Sciatic nerve (tissue), 2 donors: ENCODE measurements at places on chromosomes 5 and 9. TPM values are rescaled to one million over a fixed set of nuclear protein-coding genes. Genes with fewer than 3 reads are reported as not detected.

Gene PCDHA13
- total RNA-seq: 0.85 TPM

Gene PCDHB7
- total RNA-seq: 5.0 TPM

Gene MSH3
- 17.6 TPM for total RNA-seq

Gene PTGES
- total RNA-seq: 23.3 TPM

Gene COL23A1
- 10.7 TPM for total RNA-seq

Gene THBS4
- total RNA-seq: 111 TPM

Gene DIPK1B
- 11.6 TPM for total RNA-seq

Gene CBY3
- not detected for total RNA-seq

Gene CDKN2A
- total RNA-seq: 1.5 TPM

Gene PTGDS
- total RNA-seq: 1,668 TPM

Gene TRIM36
- 3.7 TPM for total RNA-seq

Gene DNAJC21
- total RNA-seq: 48.3 TPM

Gene ARRDC3
- 178 TPM for total RNA-seq

Gene LCN10
- 5.5 TPM for total RNA-seq

Gene F12
- total RNA-seq: 0.49 TPM

Gene IL33
- 61.1 TPM for total RNA-seq

Gene FOXD4L5
- 0.27 TPM for total RNA-seq

Gene SYNPO
- total RNA-seq: 179 TPM

Gene BRINP1
- total RNA-seq: not detected

Gene SLC35D2
- 30.3 TPM for total RNA-seq

Gene PHF24
- total RNA-seq: 0.45 TPM

Gene CNTRL
- 30.8 TPM for total RNA-seq

Gene CERCAM
- total RNA-seq: 41.7 TPM

Gene TAF11L5
- not detected for total RNA-seq

Gene AFAP1L1
- 54.8 TPM for total RNA-seq

Gene CXCL14
- total RNA-seq: 184 TPM

Gene FABP6
- total RNA-seq: not detected

Gene GZMA
- 5.3 TPM for total RNA-seq

Gene FLT4
- 11.7 TPM for total RNA-seq

Gene CRHBP
- 1.4 TPM for total RNA-seq

Gene ERAP2
- total RNA-seq: 14.8 TPM

Gene CTXN3
- total RNA-seq: not detected

Gene PCDHB4
- 12.2 TPM for total RNA-seq

Gene ENC1
- 6.6 TPM for total RNA-seq

Gene GPX8
- 34.9 TPM for total RNA-seq

Gene DOCK2
- 32.9 TPM for total RNA-seq

Gene MTAP
- total RNA-seq: 42.5 TPM

Gene PAPPA
- 3.3 TPM for total RNA-seq

Gene UGT3A1
- not detected for total RNA-seq
